ENCODE measurements at places on chromosomes 3 and 15.

- DNase-seq = no peak
These were observed 8.7 kb downstream of the TTLL3 start for GRCh38 chr3:9818666-9819335.

- DNase-seq = no peak
These were observed 62.2 kb downstream of the PLCH1 start for GRCh38 chr3:155682426-155683343.

DNA sequence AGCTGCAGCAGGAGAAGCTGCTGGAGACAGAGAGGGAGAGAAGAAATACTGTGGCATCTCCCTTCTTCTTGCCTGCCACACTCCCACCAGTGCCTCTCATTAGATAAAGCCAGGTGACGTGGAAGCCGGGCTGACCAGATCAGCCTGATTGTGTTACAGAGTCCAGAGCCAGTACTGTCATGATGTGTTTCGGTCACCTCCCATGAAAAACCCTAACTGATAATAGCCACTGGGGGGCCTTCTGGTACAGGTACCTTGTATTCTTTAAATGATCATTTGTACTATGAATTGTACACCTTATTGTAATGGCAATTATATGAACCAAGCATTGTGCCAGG lies 125.8 kb upstream of the TMEM108 start:
- no peak for DNase-seq

- no peak for DNase-seq
These were observed 84.3 kb upstream of the TNFSF10 start for GRCh38 chr3:172607305-172608121.

- DNase-seq = no peak
These were observed 626.5 kb upstream of the DPPA4 start for GRCh38 chr3:109963831-109964230.

GRCh38 chr15:101221902-101222301 lies 29.9 kb downstream of the CHSY1 start:
- DNase-seq = no peak

DNA sequence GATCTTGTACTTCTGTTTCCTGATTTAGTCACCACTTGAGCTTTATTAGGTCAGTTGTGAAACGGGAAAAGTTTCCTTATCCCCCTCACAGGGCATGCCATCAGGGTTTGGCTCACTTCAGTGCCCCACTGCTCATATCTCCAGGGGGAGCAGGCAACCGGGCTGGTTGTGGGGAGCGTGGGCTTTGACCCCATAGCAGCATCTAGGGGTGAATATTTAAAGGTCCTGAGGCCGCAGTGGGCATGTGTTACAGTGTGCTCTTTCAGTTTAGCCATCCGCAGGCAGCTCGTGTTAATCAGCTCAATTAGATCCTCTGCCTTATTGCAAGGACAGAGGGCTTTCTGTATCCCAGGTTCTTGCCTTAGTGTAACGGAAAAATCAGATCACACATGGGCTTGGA lies 71.9 kb downstream of the MRPL46 start:
- DNase-seq = no peak

GRCh38 chr3:144433006-144433405 lies 461.4 kb downstream of the DIPK2A start:
- no peak for DNase-seq

DNA sequence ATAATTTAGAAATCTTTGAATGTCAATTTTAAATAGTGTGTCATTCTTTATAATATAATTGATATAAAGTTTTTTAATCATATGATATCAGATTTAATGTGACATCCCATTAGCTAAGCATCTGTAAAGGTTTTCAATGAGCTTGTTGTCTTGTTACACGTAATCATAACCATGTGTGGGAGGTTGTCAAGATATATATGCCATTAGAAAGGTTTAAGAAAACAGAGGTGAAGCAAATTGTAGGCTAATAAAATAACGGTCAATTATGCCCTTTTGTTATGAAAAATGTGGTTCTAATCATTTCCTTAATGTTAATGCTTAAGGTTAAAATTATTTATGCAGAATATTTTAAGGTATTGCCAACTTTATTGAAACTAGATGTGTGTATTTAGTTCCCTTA lies 56.3 kb downstream of the RSRC1 start:
- no peak for DNase-seq

- DNase-seq = no peak
These were observed 25.2 kb upstream of the CCDC39 start for GRCh38 chr3:180704532-180704931.

DNA sequence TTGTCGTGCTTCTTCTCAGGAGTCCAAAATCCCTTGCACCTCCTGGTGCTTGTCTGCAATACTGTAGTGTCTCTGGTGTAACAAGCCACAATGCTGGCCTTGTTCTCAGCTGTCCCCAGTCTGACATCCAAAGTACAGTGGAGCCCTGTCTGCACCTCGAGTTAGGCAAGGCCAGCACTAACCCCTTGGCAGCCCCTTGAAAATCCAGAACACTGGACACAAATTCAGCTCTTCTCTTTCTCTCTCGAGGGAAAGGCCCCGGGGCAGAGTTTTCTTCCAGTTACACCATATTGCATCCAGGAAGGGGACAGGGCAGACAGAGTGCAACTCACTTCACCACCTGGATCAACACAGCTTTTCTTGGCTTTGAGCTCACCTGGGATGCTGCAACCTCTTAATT lies 91.3 kb upstream of the ATP10A start:
- DNase-seq = no peak

DNA sequence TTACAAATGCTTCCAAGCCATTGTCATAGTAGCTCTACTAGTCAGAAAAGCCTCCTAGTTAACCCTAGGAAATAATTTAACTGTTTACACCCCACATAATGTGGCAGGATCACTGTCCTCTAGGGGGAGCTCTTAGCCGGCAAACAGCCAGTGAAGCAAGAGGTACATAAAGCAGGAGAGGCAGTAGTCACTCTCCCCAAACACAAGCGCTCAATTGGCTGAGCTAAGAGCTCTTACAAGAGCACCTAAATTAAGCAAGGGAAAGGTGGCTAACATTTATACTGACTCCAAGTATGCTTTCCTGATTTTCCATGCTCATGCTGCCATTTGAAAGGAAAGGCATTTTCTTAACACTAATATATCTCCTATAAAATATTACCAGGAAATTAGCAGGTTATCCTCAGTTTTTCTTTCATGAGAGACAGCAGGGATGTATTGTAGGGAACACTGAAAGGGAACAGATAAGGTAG lies 37.6 kb downstream of the NCEH1 start:
- no peak for DNase-seq

- peak; percentile 69 for DNase-seq
These were observed 124.7 kb upstream of the RAD18 start for GRCh38 chr3:9087831-9088413.

- DNase-seq = no peak
These were observed 237.6 kb downstream of the RAP2B start for GRCh38 chr3:153399636-153400035.

- DNase-seq = no peak
These were observed 63.4 kb downstream of the LRIG1 start for GRCh38 chr3:66437341-66437929.

GRCh38 chr3:124579641-124580040 lies 150.6 kb upstream of the UMPS start:
- no peak for DNase-seq

GRCh38 chr3:113747283-113748046 lies 630 bp downstream of the ATP6V1A start:
- DNase-seq = peak; percentile 24

DNA sequence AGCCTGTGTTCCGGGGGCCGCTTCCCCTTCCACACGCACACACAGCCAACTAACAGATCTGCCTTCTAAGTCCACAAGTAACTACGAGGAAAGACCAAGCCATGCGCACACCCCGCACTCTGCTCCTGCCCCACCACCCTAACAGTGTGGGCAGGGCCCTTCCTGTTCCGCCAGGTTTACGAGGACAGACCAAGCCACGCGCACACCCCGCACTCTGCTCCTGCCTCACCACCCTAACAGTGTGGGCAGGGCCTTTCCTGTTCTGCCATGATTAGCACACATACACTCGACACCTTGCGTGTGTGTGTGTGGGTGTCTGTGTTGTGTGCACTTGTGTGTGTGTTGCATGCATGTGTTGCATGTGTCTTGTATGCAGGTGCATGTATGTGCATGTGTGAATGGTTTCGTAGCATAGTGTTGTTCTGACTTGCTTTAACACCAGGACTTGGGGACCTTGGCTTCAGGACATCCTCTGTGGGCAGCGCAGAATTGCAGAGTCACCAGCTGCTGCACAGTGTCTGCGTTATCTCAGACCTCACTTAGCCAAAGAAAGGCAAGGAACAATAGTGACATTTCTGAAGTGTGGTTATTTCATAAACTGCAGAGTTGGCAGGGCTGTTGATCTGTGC lies 114.4 kb downstream of the CHSY1 start:
- no peak for DNase-seq
